ENCODE measurements at places on chromosomes 4 and X.

GRCh38 chr4:155377276-155377675 is 511 bp upstream of the MAP9 start:
- DNase-seq = no peak

DNA sequence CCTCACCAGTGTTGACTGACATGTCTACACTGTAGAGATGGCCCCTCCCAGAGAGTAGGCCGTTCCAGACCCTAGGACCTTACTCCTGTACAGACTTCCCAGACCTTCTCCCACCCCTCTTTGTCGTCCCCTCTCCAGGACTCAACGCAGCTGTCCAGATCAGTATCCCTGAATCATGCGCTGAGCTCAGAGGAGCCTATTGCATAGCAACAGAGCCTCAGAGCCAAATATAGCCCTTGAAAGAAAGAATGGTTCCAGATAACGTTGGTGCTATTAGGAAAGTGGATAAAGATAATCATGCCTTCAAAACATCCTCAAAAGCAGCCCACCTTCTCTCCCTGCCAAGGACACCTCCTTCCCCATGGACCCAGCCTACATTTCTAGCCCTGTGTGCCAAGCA is 27.8 kb upstream of the NXF3 start:
- DNase-seq = no peak

- DNase-seq = no peak
Observed at GRCh38 chr4:945274-946102, 13.2 kb downstream of the TMEM175 start.

DNA sequence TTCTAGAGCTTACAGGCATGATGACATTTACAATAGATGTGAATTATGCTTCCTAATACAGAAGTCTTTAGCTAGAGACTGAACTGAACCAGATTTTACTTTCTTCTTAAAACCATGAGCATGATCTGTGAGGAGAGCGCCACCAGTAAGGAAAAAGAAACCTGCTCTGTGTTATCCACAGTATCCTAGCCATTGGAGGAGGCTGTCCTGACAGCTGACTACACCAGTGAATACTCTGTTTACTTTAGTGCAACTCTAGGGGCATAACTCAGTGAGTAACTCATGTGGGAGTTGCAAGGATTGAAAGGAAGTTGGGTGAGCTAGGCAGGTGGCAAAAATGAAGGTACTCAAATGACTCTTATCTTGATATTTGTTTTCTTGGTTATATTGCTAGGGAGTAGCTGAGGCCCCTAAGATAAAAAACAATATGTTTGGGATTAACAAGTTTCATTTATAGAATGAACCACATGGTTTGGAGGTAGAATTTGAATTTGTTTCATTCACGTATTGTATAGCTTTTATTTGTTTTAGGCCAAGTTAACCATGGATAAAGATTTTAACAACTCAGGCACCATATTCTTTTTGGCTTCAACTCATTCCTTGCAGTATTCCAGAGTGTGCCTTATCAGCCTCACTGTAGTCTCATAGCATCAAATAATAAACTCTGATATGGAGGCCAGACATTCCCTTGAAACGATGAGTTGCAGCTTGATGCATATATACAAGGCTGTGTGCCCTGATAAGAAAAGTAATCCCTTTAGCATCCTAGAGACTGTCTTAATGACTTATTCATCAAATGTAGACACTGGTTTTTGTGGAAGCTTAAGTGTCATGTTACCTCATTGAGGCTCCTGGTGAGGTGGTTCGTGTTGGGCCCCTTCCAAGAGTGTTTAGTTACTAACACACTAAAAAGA is 2.5 kb downstream of the BMP3 start:
- no peak for DNase-seq

DNA sequence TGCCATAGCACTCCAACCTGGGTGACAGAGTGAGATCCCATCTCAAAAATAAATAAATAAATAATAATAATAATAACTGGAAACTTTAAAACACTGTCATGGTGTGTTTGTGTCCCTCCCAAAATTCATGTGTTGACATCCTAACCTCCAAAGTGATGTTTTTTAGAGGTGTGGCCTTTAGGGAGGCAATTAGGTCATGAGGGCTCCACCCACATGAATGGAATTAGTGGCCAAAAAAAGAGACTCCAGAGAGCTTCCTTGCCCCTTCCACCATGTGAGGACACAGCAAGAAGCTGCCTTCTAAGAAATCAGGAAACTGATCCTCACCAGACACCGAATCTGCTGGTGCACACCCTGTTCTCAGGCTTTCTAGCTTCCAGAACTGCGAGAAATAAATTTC is 23.8 kb upstream of the RAPGEF2 start:
- no peak for DNase-seq

GRCh38 chr4:112994732-112995464 is 54.6 kb upstream of the ANK2 start:
- DNase-seq = no peak

- no peak for DNase-seq
Observed at GRCh38 chrX:51747671-51748070, 4.4 kb downstream of the GSPT2 start.

GRCh38 chr4:181909368-181909767 is 333.8 kb upstream of the TENM3 start:
- DNase-seq = no peak
